ENCODE measurements at places on chromosomes 11 and 22. TPM values are rescaled to one million over a fixed set of nuclear protein-coding genes. Genes with fewer than 3 reads are reported as not detected.

Gene RIMBP3C
- total RNA-seq, result under 0.01 TPM

Gene SELENOM
- total RNA-seq, result 34.0 TPM

Gene PNPLA2
- 15.2 TPM for total RNA-seq

Gene LINC01488
- total RNA-seq, result not detected

Gene RAD9A
- total RNA-seq, result 5.2 TPM

Gene HORMAD2
- total RNA-seq, result not detected

Gene GAS2
- total RNA-seq, result 1.6 TPM

Gene RIBC2
- 1.4 TPM for total RNA-seq

Gene TRIM51
- not detected for total RNA-seq

Gene MISFA
- 0.65 TPM for total RNA-seq

Gene LRRC56
- total RNA-seq, result 0.30 TPM

Gene MRGPRX4
- not detected for total RNA-seq

Gene LDHA
- total RNA-seq, result 614 TPM

Gene NELL1
- not detected for total RNA-seq

Gene LARGE1
- 0.91 TPM for total RNA-seq

Gene UPK3A
- total RNA-seq, result not detected

Gene UBE2L3
- 34.4 TPM for total RNA-seq

Gene ANKRD13D
- total RNA-seq, result 22.4 TPM

All from epithelial cell of umbilical artery (primary cell).